ENCODE measurements at places on chromosomes 7 and 10. TPM values are rescaled to one million over a fixed set of nuclear protein-coding genes. Genes with fewer than 3 reads are reported as not detected.

GRCh38 chr7:18895456-18895855 is 222.0 kb downstream of the TWIST1 start:
- DNase-seq = peak; percentile 10

DNA sequence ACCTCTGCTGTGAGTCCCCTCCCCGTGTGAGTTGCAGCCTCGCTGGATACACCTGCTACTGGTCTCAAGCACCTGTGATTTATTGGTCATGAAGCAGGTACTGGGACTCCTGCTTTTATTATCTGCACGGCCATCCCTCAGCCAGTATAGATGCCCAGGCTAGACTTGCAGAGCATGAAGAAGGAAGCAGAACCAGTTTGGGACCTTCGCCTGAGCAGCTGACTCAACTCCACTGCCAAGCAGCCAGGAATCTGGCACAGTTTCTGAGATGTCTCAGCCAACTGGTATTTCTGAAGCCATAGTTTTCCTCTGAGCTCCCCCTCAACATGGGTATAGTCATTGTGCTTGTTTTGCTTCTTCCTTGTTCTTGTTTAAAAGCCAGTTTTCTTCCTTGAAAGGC is 28.0 kb upstream of the SLC39A12 start:
- peak; percentile 86 for DNase-seq

GRCh38 chr7:28217143-28217542 is 36.5 kb upstream of the JAZF1 start:
- DNase-seq = no peak

DNA sequence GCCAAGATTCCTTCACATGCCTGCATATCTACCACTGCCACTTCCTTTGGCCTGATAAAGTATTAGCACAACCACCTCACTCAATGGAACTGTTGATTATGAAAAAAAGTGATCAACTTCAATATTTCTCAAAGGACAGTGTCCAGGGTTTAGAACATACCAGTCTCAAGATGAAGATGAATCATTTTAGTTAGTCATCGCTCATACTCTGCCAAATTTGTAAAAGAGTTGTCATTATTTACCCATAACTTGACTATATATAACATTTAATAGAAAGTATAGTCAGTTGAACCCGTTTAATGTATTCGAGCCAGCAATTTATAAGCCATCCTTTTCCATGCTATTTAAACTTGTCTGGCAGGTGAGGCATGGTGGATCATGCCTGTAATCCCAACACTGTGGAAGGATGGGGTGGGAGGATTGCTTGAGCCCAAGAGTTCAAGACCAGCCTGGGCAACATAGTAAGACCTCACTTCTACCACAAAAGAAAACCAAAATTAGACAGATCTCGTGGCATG is 33.2 kb downstream of the SPAM1 start:
- DNase-seq = no peak

DNA sequence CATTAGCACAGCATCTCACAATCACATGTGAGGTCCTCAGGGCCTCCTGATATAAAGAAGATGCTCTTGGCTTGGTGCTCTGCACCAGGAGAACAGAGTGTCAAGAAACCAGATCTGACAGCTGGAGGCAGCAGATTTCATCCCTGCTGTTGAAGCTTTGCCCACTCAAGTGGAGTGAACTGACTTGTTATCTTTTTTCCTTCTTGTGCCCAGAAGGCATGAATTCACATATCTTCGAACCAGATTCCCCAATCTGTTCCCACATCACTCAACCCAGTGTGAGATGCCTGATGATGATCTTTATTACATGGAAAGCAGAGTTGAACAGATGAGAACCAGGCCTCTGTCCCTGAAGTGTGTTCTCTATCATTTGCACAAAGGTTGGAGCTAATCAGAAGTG is 521.0 kb downstream of the SORCS1 start:
- DNase-seq = no peak

DNA sequence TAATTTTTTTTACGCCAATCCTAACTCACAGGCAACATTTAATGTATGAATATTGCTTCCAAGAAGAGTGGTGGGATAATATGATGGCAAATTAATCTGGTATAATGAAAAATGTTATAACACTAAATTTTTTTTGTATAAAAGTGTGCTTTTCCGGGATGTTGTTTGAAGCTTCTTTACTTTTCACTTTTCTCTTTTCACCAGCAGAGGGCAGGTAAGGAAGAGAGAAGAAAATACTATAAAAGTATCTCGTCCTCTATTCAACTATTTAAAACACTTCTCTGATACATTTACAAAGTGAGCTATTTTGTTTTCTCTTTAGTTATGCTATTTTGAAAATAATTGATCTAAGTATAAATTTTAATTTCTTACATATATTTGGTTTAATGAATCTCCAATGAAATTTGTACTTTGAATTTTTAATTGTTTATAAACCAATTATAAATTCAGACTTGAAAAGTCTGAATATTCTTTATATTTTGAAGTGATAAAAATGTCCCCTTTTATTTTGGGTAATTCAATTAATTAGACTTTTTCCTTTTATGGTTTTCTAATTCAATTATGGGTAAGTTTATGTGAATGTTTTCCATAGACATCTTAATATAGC is 20.7 kb upstream of the CFTR start:
- DNase-seq = no peak

DNA sequence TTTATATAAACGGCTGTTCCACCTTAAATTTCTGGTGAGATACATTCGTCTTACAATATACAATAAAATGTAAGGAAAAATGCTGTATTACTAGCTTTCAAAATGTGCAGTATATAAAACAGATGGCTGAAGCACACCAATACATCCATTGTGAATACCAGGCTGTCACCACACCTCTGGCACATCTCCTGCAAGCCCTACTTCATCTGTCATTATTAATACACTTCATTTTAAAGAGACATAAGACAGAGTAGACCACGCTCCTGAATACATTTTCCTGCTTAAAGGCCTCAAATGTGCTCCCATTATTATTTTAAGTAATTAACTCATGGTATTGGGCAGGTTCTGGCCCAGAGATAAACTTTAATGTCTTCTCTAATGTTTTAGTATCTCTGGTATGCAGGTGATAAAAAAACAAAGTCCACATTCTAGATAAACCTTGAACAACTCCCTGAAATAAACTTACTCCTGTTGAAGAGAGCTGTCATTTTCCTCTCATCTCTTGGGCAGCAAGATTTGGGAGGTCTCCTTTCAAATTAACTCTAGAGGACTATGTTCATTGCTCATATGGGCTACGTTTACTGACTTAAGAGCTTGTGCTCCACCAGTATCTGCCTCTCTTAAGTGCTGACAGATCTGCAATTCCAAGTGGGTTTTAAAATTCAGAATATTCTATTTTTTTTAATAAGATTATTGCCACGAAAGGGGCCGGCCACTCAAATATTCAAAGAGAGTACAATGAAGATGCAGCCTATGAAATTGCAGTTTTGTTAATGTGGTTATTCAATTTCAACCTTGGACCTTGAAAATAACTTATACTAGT is 396.5 kb upstream of the SEMA3D start:
- no peak for DNase-seq

- no peak for DNase-seq
These were observed 84.1 kb upstream of the ZNF800 start for GRCh38 chr7:127476618-127477017.

- DNase-seq = no peak
These were observed 39.3 kb upstream of the RSU1 start for GRCh38 chr10:16856567-16856966.

GRCh38 chr10:71177651-71178199 is 34.6 kb upstream of the UNC5B start:
- DNase-seq = no peak

- DNase-seq = no peak
These were observed 17.2 kb downstream of the RUNDC3B start for GRCh38 chr7:87645446-87645845.

GRCh38 chr7:132333301-132333700 is 243.0 kb downstream of the PLXNA4 start:
- DNase-seq = no peak

- peak; percentile 91 for DNase-seq
These were observed 14.4 kb upstream of the GSTK1 start for GRCh38 chr7:143248761-143249354.

DNA sequence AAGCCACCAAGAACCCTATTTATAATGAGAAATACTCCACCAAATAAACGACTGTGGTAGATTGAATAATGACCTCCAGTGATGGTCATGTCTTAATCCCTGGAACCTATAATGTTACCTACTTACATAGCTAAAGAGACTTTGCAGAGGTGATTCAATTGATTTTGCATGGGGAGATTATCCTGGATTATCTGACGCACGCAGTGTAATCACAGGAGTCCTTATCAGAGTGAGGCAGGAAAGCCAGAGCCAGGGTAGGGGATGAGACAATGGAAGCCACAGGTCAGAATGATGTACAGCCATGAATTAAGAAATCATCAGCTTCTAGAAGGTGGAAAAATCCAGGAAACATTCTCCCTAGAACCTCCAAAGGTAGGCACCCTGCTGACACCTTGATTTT is 286.4 kb upstream of the SP4 start:
- DNase-seq = no peak

Gene FAM180A
- not detected for total RNA-seq

Gene NUTM2D
- 1.1 TPM for total RNA-seq

Gene CRPPA
- total RNA-seq = 8.0 TPM

Gene RAB11FIP2
- total RNA-seq = 6.0 TPM

Gene PLEKHA1
- total RNA-seq = 33.8 TPM

Gene KMT2C
- 54.3 TPM for total RNA-seq

Data from PC-9 (cell line).